Spleen (tissue), 13 donors: ENCODE measurements at places on chromosomes 13 and 19.
A peak's percentile ranks its signal among the peaks of the same experiment; 100 is the strongest.

DNA sequence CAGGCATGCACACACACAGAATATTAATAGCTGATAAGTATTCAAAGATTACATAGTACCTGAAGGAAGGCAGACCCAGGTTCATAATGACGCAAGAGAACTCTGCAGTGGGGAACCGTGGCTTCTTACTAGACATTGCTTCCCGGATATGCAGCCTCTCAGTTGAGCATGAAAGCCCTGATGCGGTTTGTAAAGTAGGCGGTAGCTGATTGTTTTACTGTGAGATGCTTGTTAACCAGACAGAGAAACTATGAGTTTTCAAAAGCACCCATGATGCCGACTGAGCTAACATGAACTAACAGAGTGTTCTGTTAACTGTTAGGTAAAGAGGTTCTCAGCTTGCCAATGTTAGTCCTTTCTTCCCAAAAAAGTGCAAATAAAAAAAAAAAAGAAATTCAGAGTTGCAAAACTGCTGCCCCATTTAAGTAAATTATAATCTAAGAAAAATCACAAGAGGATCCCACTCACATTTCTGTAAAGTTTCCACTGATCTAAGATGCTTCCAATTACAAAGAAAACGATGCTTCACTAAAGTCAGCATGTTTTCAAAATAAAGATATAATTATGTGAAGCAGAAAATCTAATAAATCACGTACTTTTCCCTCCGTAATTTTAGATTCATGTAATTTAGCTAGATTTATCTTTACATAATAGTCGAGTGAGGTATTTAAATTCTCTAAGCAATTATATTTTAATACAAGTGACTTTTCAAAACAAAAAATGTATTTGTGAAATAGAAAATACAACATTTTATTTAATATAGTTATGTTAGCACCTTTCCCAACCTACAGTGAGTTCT, 2.2 kb downstream of the FLT1 start:
- H3K4me3 ChIP-seq = peak overlapping the region; percentile 80
- no peak overlapping the region for H3K27ac ChIP-seq
- peaks cover 72% of the 10 kb centered on the region for H3K4me1 ChIP-seq
- peaks cover 71% of the 10 kb centered on the region for H3K27me3 ChIP-seq
- no peak for DNase-seq
- H3K36me3 ChIP-seq = no peaks in the 10 kb centered on the region

DNA sequence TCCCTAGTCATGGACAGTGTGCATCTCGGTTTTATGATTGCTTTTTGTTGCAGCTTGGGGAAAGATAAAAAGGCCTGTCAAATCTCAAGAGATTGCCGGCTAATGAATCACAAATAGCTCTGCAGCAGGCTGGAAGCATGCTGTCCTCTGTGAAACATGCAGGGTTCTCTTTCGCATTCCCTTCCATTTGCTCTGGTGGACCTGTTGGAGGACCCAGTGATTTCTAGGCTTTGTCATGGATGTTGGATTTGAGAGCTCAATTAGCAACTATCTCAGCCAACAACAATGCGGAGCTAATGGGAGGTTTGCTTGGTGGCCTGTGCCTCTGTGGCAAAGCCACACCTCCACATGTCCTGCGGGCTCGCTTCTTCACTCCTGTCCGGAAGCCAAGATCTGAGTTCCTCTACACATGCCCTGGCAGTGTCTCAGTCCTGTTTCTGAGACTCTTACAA, 418.1 kb upstream of the ARGLU1 start:
- DNase-seq = no peak
- no peak overlapping the region for H3K27ac ChIP-seq
- H3K4me3 ChIP-seq = no peak overlapping the region
- H3K27me3 ChIP-seq = no peaks in the 10 kb centered on the region

GRCh38 chr13:106709522-106709921, 141.6 kb upstream of the ARGLU1 start:
- DNase-seq = no peak
- H3K27me3 ChIP-seq = no peaks in the 10 kb centered on the region
- peaks cover 4% of the 10 kb centered on the region for H3K4me1 ChIP-seq
- H3K4me3 ChIP-seq = no peak overlapping the region
- no peak overlapping the region for H3K27ac ChIP-seq

GRCh38 chr19:10780368-10780767, 55.6 kb downstream of the TMED1 start:
- H3K36me3 ChIP-seq = peaks cover 72% of the 10 kb centered on the region
- peak overlapping the region; percentile 88 for H3K27ac ChIP-seq
- no peaks in the 10 kb centered on the region for H3K27me3 ChIP-seq
- H3K4me3 ChIP-seq = no peak overlapping the region
- no peak for DNase-seq
- H3K4me1 ChIP-seq = peaks cover 81% of the 10 kb centered on the region

DNA sequence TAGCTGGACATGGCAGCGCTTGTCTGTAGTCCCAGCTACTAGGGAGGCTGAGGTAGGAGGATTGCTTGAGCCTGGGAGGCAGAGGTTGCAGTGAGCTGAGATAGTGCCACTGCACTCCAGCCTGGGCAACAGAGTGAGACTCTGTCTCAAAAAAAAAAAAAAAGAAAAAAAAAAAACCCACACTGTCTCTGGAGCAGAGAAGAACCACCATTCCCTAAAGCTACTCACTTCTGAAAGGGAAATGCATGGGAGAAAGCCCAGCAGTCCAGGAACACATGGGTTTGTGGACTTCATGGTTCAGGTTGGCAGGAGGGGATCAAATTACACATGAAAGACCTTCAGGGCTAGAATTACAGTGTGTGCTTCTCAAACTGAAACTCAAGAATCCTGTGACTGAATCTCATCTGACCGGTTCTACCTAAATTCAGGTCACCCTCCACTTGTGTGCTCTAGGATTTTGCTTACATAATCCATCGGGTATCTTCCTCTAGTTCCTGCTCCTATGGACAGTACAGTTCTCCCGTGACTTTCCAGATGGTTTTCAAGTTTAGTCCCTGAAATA, 30.2 kb upstream of the CPB2 start:
- no peak overlapping the region for H3K4me3 ChIP-seq
- H3K27me3 ChIP-seq = no peaks in the 10 kb centered on the region
- DNase-seq = no peak

DNA sequence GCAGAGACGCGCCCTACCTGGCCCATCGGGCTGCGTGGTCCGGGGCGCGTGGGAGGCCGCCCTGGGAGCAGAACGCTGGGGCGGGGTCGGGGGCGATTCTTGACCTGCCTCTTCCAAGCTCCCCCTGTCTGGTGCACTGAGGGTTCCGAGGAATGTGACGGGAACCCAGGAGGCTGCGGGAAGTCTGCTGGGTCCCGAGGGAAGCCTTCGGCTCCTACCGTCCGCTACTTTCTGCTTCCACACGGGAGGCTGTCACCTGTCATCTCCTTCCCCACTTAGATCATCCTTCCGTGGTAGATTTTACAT, 781 bp upstream of the SPRYD7 start:
- H3K36me3 ChIP-seq = no peaks in the 10 kb centered on the region
- no peaks in the 10 kb centered on the region for H3K27me3 ChIP-seq
- DNase-seq = no peak
- peak overlapping the region; percentile 89 for H3K4me3 ChIP-seq

GRCh38 chr19:49157445-49158224, at the start of gene TRPM4:
Gene TRPM4 (plus strand): TSS chr19:49157792. CDS start chr19:49157867, 75 bp downstream.
- peaks cover 5% of the 10 kb centered on the region for H3K4me1 ChIP-seq
- DNase-seq = peak; percentile 86

DNA sequence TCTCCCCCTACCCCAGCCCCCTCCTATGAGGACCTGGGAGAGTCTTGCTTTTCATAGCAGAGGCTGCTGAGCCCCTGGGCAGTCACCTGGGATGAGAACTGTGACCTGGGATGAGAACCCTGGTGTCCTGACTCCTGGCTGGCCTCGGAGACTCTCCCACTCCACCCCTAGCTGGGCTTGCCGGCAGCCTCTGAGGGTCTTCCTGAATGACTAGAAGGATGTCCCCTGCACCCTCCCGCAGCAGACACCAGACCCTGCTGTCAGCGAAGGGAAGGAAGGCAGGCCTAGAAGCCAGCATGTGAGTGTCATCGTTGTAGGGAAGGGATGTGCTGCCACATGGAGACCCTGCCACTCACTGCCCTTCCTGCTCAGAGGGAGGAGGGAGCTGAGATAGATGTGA, 203.4 kb upstream of the ZNF536 start:
- H3K4me1 ChIP-seq = no peaks in the 10 kb centered on the region
- H3K27me3 ChIP-seq = no peaks in the 10 kb centered on the region
- no peak overlapping the region for H3K27ac ChIP-seq
- H3K4me3 ChIP-seq = no peak overlapping the region
- DNase-seq = no peak

DNA sequence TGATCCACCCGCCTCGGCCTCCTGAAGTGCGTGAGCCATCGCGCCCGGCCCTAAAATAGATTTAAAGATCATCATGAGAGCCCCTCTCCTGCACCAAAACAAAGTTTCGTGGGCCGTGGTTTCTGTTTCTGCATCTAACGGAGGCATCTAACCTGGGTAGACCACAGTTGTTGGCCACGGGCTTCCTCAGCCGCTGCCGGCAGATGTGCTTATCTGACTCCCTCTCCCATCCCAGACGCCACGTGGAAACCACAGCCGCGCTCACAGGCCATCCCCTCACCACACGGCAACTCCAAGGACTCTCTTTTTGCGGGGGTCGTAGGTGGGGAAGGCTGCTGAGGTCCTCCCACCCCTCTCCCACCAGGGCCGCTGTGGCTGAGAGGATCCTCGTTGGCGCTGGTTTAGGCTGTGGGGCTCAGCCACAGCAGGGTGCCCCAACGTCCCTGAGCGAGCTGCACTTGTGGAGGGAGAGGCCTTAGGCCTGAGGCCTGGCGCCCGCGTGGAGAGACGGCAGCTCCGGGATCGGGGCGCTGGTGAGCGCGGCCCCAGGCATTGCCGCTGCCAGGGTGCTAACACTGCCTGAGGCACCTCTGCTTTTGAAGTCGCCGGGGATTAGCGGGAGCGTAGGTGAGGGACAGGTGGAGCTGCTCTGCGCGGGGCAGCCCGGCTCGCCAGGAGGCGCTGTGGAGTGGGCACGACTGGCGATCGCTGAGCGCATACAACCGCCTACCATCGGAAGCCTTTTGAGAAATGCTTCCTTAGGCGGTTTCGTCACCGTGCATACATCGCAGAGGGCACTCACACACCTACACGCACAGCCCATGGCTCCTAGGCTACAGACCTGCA, 8.9 kb downstream of the ZSCAN1 start:
- H3K4me3 ChIP-seq = peak overlapping the region; percentile 5
- H3K27me3 ChIP-seq = no peaks in the 10 kb centered on the region
- no peaks in the 10 kb centered on the region for H3K4me1 ChIP-seq
- no peak overlapping the region for H3K27ac ChIP-seq
- H3K36me3 ChIP-seq = no peaks in the 10 kb centered on the region
